Heart right ventricle (tissue), 16 donors: ENCODE measurements at places on chromosomes 11 and 22. TPM values are rescaled to one million over a fixed set of nuclear protein-coding genes. Genes with fewer than 3 reads are reported as not detected.

GRCh38 chr22:30392661-30393321 is 4.0 kb upstream of the SEC14L2 start:
- DNase-seq, result no peak

DNA sequence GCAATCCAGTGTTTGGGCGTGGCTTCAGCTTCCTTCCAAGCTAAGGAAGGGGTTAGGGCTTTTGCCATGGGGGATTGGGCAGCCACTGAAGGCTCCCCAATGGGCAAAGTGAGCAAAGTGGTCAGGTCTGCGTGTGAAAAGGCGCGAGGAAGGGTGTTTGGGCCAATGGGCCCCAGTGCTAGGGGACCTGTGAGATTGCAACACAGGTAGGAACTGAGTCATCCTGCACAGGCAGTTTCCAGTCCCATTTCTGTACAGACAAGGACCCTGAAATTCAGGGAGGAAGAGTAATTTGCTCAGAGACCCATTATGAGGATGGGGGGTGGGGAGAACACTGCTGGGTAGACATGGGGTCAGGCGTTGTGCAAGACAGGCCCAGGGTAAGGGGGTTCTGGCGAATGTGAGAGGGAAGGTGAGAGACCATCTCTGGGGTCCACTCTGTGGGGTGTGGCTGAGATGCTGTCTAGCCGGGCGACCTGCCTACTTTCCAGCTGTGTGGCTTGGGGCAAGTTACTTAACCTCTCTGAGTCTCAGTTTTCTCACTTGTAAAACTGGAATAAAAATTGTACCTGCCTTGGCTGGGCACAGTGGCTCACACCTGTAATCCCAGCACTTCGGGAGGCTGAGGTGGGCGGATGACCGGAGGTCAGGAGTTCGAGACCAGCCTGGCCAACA is 7.3 kb downstream of the CCDC88B start:
- no peak for DNase-seq

GRCh38 chr22:39363751-39364515 is 14.1 kb downstream of the SYNGR1 start:
- no peak for DNase-seq

- no peak for DNase-seq
Observed at GRCh38 chr11:46901156-46901555, 17.2 kb downstream of the LRP4 start.

CRYBB2 gene
- not detected for total RNA-seq

DMC1 gene
- 1.1 TPM for total RNA-seq

GRCh38 chr11:47510209-47510608 is 42.7 kb downstream of the CELF1 start:
- no peak for DNase-seq

CYTH4 gene
- 2.6 TPM for total RNA-seq

GNAZ gene
- total RNA-seq, result 1.5 TPM

GRCh38 chr11:100712583-100712982 is 25.5 kb downstream of the ARHGAP42 start:
- no peak for DNase-seq

DNA sequence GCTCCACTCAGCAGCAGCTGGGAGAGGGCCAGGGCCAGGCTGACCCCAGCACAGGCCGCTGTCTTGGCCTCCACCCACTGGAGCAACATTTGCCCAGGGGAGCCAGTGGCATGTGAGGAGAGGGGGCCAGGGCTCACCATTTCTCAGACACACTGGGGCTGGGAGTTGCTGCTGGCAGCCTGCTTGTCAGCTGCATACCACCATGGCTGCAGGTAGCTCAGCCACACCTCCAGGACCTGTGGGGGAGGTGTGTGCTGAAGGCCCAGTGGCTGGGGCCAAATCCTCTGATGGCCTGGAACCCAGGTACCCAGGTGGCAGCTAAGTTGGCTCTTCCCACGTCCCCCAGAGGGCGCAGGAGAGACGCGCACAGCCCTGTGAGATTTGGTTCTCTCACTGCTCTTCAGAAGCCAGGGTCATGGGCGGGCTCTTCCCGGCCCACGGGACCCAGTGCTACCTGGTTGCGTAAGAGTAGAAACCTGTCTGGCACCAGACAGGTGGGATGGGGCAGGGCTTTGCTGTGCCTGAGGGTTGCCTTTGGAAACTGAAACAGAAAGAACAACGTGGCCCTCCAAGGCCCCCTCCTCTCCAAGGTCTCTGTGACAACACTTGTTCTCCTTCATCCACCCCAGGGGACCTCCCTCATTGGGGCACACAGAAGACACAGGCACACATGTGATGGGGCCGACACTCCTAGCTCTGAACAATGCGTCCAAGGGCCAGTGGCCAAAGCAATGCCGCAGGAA is 98.8 kb downstream of the MED15 start:
- DNase-seq, result peak; percentile 50

DNA sequence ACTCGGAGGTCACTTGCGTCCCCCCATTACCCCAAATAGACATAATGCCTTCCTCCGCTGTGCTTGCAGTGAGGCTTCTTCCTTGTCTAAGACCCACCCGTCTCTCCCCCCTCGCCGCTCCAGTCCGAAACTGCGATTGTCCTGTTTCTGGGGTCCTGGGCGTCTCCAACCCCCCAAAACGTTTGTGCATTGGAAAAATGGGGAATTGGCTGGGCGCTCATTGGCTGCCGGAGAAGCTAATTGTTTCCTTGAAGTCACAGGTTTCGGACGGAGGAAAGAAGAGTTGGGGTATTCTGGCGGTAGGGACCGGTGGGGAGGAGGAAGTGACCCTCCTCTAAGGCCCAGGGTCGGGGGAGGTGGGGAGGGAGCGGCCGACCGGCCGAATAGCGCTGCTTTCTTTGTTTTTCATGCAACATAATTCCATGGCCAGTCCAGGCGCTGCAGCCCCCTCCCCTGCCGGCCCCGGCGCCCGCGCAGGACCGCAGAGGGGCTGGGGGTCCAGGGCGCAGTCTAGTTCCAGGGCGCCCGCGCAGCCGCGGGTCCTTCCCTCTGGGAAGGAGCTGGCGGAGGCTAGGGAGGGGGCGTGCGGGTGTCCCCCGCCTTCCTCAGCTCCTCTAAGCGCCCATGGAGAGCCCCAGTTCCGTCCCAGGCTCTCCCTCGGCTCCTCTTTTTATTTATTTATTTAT is 12.7 kb upstream of the CPT1A start:
- no peak for DNase-seq

SLC5A1 gene
- total RNA-seq, result 179 TPM

KRTAP5-10 gene
- total RNA-seq, result not detected

MRPL11 gene
- total RNA-seq, result 48.2 TPM

DNA sequence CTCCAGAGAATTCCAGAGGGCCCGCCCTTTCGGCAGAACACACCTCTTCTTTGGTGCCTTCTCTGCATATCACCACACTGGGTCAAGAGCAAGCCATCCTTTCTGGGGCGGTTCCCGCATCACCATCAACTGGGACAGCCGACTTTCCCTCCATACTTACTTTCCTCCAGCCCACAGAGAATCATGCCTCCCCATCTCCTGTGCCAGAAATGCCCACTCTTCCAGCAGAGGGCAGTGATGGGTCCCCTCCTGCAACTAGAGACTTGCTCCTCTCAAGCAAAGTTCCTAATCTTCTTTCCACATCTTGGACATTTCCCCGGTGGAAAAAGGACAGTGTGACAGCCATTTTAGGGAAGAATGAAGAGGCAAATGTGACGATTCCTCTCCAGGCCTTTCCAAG is 157.7 kb downstream of the C11orf91 start:
- DNase-seq, result peak; percentile 38

OR51I1 gene
- not detected for total RNA-seq

DNA sequence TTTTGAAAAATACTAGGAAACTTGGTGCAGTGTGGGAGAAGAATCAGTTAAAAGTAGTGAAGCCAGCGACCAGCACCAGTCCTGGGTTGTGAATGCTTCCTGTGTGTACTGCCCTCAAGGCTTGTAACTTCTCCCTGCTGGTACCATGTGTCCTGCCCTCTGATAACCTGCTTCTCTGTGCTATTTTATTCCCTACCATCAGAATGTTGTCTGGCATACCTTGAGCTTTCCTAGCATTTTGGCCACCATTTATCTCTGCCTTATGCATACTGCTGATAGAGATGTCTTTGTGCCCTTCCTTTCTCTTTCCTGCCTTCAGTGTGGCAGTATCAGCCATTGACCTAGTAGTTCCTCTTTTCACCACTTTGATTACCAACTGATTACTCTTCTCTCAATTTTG is 2.0 kb downstream of the GTF2H1 start:
- DNase-seq, result no peak

MUC6 gene
- total RNA-seq, result not detected

SYT9 gene
- 0.59 TPM for total RNA-seq

- DNase-seq, result no peak
Observed at GRCh38 chr22:21612858-21613257, 17.0 kb downstream of the YDJC start.

DNA sequence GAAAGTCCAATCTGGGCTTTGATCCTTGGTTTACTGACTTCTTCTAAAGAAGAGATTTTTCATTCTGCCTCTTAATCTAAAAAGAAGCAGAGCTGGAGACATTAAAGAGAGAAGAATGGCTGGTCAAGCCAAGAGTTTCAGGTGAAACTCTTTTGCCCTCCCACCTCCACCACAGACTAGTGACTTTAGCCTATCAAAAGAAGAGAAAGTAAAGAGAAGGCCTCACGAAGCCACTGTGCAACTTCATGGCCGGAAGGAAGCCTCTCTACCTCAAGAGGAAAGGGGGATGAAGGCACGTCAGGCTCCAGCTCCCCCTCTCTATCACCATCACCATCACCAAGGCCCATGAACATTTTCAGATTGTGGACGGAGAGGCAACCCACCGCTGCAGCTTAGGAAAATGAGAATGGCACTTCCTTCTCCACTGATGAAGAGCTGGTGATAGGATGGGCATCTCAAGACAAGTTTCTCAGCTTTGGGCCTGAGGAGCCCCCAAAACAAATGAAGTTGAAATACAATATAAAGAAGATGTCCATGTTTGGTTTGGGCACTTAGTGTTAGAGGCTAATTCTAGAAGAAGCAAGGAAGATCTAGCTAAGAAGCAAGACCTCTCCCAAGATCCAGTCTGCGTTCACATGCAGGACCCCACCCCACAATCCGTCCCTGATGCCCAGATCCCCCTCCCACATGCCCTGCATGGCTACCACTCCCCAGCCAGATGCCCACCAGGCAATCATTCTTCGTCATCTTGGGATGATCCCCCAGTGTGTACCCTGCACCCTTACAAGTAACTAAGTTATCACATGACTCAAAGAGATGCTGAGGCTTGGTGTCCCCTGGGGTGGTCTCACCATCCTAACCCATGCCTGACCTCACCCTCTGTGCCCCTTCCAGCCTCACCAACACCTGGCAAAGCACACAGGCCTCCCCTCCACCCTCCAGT is 52.6 kb downstream of the IGSF9B start:
- DNase-seq, result no peak

DNA sequence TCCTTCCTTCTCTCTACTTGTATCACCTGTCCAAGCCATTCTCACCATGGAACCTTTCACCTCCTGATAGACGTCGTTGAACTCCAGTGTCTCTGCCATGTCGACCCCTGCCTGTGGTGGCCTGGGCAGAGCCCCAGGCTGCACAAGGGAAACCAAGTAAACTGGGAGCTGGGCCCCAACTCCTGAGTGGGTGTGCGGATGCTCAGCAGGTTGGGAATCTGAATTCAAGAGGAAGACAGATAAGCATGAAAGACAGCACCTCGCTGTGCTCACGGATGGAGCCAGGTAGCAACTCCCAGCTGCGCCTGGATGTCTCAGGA is 709 bp downstream of the SSRP1 start:
- DNase-seq, result no peak

- no peak for DNase-seq
Observed at GRCh38 chr11:122789907-122790306, 48.4 kb upstream of the CRTAM start.

DNA sequence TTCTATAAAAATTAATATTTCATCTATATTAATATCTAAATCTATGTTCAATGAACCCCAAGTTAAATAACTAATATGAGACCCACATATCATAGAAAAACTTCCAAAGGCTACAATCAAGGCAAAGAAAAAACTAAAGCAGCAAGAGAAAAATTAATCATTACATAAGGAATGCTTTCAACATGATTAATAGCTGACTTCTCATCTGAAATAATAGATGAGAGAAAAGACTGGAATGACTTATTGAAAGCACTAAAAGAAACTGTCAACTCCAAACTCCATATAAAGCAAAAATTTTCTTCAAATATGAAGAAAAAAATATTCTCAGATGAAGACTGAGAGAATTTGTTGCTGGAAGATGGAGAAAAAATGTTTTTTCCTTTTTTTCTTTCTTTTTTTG is 13.0 kb downstream of the TRIM5 start:
- DNase-seq, result no peak

DNA sequence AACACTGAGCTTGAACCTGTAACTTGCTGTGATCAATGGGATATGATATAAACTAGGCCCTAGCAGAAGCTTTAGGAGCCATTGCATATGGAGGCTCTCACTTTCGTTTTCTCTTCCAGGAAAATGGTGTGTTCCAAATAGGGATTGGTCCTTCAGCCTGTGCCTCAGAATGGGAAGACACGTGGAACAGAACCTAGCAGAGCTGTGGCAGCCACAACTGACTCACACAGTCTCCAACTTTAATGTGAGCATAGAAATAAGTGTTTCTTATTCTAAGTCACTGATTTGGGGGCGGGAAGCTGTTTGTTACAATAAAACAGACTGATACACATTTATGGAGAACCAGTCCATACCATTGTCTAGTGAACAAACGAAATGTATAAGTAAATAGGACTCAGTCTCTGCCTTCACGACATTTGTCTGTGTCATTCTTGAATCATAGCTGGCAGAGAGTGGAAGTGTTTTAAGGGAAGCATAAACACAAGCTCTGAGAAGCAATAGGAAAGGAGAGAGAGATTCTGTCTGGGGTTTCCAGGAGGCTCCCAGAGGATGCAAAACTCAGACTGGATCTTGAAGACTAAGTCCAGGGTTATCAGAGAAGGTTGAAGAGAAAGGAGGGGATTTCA is 97.3 kb downstream of the GALNT18 start:
- no peak for DNase-seq

DNA sequence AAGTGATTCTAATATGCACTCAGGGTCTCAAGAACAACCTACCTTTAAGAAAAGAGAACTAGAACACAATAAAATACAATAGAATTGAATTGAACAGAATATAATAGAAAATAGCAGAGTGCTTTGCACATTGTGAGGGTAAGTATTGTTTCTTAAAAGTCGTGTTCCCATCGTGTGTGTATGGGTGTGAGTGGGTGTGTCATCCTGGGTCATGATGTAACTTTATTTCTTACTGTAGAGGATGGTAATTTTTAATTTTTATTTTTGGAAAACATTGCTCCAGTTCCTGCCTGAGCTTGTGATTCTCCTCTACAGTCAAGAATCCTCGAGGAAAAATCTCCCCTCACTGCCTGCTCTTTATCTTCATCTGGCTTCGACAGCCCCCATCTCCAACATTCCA is 75.7 kb upstream of the CSNK2A3 start:
- DNase-seq, result no peak

PSMC3 gene
- 141 TPM for total RNA-seq

DNA sequence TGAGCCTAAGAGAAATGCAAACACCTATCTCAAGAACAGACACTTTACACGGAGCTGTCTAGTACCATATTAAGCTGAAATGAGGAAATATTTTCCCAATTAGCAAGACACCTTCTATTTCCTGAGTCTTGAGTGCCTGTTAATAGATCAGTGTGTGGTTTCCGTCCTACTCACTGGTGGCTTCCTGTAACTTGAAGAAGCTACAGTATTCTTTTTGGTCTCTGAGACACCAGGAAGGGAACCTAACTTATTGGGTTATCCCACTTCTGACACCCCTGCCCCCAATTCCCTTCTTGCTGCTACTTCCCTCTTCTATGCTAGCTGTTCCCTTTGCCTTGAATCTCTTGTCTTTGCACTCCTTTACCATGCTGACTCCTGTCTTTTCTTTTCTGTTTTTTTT is 92.7 kb downstream of the FDX1 start:
- DNase-seq, result no peak
